ENCODE measurements at places on chromosomes 2 and 18.

- DNase-seq, result no peak
Measured at GRCh38 chr2:205835251-205835791, 153.0 kb downstream of the NRP2 start.

DNA sequence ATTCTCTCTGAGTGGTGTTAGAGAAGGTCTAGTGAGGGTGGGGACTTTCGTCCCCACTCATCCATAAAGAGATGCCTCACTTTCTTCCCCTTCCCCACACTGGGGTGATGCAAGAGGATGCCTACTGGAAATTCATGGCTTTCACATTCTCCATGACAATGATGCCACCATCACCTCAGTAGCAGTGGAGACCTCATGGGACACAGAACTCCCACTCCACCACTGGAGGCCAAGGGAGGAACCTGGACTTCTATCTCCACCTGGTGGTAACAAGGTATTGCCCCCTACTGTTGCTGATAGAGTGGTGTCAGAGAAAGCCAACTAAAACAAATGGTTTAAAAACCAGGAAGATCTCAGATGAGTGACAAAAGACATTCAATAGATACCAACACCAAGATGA, 110.9 kb downstream of the INHBB start:
- DNase-seq, result no peak

- no peak for DNase-seq
Measured at GRCh38 chr2:196980473-196980872, 54.0 kb upstream of the PGAP1 start.

- DNase-seq, result no peak
Measured at GRCh38 chr2:11839916-11840315, 93.5 kb downstream of the LPIN1 start.

DNA sequence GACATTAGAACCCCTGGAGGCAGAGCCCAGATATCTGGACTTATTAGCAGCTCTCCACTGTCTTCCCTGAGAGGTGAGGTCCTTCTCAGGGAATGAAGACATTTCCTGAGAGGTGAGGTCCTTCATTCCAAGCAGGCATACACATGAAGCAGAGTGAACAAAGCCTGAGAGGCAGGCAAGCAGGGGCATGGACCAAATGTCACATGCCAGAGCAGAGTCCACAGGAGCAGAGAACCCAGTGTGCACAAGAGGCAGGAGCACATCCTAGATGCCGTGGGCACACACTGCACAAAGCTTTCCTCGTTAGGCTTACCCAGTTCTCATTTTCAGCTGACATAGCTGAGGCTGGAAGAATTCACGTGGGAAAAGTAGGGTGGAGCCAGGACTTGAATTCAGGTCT, 759.9 kb upstream of the HS6ST1 start:
- DNase-seq, result no peak

DNA sequence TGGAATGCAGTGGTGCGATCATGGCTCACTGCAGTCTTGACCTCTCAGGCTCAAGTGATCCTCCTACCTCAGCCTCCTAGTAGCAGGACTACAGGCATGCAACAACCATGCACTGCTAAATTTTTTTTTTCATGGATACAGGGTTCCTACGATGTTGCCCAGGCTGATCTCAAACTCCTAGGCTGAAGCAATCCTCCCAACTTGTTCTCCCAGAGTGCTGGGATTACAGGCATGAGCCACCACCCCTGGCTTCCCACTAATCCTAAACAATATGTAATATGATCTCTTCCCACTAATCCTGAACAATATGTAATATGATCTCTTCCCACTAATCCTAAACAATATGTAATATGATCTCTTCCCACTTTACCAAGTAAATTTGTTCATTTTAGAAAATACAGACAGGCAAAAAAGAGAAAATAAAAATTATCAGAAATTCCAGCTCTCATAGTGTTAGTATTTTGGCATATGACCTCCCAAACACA, 33.7 kb upstream of the C18orf32 start:
- no peak for DNase-seq

DNA sequence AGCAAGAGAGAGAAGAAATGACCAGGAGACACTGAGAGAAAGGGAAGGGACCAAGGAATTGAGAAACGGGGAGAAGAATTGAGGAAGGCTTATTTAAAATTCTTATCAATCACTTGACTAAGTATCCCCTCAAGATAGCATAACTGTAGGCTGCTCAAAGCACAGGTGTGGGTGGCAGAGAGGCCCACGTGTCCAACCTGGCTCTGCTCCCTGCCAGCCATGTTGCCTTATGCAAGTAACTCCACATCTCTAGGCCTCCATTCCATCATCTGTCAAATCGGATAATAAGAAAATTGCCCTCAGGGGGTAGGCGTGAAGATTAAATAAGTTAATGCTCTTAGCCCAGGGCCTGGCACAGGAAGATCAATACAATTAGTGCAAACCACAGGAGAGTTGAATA, 7.4 kb upstream of the NPAS2 start:
- no peak for DNase-seq

DNA sequence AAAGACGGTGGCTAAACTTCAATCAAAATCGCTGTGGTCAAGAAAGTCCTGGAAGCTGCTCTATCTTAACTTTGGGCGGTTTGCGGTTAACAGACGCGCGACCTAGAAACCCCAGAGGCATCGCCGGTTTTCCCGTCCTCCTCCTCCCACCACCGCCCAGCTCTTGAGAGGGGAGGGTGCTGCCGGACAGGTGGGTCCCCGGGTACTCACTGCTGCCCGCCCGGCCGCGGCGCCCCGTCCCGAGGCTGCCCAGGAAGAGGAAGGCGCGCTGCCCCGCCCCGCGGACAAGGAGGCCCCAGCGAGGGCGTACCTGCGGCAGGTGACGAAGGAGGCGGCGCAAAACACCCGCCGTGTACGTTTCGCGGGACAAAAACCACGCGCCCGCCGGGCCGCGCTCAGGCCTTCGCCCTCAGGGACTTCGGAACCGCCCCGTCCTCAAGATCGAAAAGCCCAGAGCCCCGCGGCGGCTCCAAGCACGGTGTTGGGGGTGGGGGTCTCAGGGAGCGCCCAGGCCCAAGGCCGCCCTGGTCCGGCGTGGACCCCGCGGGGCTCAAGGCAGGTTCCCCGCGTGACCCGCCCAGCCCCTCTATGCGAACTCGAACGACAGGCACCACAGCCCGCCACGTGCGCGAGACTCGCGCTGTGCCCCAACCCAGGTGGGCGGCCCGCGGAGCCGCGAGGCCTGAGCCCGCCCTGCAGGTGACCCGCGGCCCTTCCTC, at the start of gene SH3YL1:
Gene SH3YL1 (minus strand): TSS at position 259 of the 719 bp plus-strand sequence. CDS start 48 bp downstream, at position 211.
- DNase-seq, result no peak

- no peak for DNase-seq
Measured at GRCh38 chr2:175463589-175464310, 282.2 kb upstream of the ATP5MC3 start.

DNA sequence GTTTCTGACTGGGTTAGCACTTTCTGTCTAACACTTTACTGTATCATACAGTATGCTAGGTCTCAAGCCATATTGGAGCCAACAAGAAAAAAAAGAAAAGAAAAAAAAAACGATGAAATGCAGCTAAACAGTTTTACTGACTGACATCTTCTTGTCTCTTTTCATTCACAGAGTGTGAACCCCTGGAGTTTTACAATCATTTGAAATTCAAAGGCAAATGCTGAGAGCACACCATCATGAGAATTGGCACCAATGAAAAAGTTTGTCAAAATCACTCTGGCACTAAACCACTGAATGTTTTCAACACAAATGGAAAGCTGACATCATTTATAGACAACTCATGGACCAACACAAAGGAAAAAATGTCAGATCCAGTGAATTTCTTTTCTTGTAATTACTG, 513.3 kb downstream of the LRRTM4 start:
- no peak for DNase-seq

DNA sequence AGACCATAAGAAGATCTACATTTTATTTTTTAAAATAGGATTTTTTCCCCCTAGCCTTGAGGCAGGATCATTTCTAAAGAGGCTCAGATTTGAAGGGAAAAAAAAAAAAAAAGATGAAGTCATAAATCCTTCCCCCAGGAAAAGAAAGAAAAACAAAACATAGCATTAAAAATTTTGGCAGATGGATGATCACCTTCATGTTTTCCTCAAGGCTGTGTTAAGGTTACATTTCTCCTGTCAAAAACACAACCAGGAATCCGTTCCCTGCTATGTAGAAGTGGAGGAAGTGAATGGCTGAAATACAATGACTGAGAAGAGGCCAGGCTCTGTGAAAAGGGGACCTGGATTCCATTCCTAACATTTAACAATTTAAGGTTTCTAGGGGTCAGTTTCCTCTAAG, 56.2 kb downstream of the EPHA4 start:
- DNase-seq, result no peak

DNA sequence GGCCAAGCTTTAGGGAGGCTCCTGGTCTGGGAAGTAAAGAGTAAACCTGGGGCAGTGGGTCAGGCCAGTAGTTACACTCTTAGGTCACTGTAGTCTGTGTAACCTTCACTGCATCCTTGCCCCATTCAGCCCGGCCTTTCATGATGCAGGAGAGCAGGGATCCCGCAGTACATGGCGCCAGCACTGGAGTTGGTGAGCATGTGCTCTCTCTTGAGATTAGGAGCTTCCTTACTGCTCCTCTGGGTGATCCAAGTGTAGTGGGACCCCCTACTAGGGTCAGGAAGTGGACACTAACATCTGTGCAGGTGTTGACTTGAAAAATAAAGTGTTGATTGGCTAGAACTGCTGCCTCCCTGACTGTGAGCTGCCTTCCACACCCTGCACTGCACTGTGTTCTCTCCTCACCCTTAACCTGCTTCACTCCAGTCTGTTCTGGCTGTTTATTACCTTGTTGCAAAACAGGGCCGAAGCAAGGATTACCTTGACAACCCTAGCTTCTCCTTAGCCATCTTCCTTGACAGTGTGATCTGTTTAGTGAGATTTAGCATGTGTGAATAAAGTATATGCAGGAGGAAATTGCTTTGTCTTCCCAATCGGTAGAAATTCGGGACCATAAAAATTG, 5.2 kb downstream of the RETREG2 start:
- DNase-seq, result no peak

- no peak for DNase-seq
Measured at GRCh38 chr2:95374029-95374428, 28.5 kb upstream of the FAHD2A start.

DNA sequence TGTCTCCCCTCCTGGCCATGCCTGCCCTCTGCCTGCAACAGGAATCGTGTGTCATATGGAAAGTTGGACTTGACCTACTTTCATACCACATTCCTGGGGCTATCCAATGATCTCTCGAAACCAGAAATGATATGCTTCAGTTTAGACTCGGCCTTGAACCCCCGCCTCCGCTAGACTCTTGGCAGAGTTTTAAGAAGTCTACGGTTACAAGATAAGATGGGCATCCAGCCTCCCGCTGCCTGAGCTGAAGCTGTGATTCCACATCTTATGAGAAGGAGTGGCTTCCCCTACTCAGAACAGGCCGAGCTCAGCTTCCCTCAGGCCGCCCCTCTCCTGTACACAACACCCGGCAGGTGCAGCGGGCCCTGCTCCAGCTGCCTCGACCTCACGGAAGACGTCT, 73.9 kb downstream of the MTCL1 start:
- no peak for DNase-seq

GRCh38 chr18:29041976-29042375, 865.0 kb upstream of the CDH2 start:
- DNase-seq, result no peak

GRCh38 chr2:237964194-237964577, 2.6 kb upstream of the UBE2F start:
- no peak for DNase-seq

DNA sequence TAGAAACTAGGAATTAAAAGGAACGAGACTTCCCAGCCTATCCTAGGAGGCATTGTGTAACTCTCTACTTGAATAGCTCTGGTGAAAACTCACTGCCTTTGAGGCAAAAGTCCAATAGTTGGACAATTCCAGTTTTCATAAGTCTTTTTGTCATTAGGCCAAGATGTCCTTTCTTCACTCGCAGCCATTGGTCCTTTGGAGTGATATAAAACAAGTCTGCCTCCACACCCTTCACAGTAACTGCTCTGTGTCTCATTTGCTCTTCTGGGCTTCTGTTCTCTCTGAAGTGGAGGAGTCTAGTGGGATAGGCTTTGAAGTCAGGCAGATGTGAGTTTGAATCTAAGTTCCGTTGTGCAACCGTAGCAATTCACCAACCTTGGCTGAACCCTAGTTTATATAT, 28.2 kb downstream of the ANTXR1 start:
- no peak for DNase-seq

DNA sequence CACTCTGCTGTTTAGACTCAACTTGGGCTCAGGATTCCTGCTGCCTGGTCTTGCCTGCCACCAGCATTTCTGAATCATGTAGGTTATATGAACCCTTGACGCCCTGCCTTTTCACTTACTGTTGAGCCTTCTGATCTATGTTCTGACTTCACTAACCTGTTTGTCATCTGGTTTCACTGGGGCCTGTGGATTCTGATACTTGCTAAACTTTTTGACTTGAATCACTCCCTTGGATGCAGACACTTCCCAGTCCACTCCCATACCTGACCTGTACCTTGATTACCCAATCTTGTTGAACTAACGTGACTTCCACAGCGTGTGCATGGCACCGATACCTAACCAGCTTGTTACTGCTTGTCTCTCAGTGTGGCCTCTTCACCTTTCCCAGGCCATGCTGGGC, 35.6 kb upstream of the SPAG16 start:
- DNase-seq, result no peak
